GM12891 (cell line): ENCODE measurements at places on chromosomes 1 and 21.
A peak's percentile ranks its signal among the peaks of the same experiment; 100 is the strongest.

GRCh38 chr1:147283011-147283410 lies 40.5 kb downstream of the CHD1L start:
- DNase-seq, result no peak

DNA sequence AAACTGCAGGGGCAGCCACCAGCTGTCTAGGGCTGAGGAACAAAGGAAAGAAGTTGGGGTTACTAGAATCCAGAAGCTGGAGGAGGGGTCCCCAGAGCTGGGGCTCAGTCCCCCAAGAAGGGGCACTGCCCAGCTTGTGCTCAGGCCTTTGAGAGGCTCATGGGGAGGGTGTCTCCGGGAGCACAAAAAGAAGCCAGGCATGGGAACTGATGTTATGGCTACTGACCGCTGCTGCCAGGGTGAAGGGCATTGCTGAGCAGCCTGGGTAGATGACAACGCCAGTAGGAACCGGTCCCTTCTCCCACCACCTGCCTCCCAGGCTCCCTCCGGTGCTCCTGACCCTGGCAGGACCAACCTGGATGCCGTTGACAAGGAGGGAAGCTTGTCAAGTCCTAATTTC lies 762.5 kb upstream of the TPTE start:
- DNase-seq, result no peak

DNA sequence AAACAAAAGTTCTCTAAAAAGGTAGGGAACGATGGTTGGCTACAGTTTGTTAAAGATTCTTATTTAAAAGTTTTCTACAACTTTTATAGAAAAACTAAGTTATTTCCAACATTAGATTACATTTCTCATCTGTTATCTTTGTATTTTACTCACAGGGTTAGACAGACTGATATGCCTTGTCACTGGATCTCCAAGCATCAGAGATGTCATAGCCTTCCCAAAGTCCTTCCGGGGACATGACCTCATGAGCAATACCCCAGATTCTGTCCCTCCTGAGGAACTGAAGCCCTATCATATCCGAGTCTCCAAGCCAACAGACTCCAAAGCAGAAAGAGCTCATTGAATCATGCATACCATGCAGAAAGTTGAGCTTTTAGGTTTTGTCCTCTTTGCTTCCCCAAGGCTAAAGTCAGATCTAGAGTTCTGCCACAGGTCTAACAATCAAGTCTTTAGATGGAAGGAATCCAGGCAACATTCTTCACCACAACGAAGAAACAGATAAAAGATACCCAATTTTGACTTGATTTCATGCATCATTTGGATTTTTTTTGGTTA lies 10.3 kb downstream of the GAS5 start:
- no peak for DNase-seq

- DNase-seq, result no peak
Measured at GRCh38 chr1:115805597-115805996, 35.3 kb downstream of the NHLH2 start.

DNA sequence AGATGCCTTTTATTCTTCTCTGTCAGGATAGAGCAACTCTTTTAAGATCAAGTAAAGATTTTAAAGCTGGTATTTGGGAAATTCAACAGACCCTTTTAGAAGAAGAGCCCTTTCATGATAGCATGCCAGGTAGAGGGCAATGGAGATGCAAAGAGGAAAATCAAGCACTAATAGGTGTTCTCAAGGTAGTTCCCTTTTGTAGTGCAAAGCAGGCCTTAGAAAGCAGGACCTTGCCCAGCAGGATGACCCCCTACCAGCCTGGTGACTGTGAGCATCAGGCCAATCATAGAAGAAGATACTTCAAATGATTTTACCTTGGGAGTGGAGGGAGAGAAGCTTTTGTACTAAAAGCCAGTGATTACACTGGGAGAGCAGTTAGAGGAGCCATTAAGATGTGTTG lies 381.4 kb upstream of the ZRANB2 start:
- no peak for DNase-seq

- no peak for DNase-seq
Measured at GRCh38 chr1:45543581-45544417, 6.8 kb upstream of the AKR1A1 start.

DNA sequence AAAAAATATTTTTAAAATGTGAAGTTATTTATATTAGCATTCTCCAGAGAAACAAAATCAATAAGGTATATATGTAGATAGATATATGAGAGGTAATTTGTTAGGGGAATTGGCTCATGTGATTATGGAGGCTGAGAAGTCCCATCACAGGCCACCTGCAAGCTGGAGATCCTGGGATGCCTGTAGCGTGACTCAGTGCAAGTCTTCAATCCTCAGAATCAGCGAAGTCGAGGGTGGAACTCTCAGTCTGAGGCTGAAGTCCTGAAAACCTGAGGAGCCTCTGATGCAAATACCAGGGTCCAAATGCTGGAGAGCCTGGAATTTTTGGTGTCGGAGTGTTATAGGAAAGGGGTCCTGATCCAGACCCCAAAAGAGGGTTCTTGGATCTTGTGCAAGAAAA lies 658.5 kb downstream of the USP25 start:
- DNase-seq, result no peak

- no peak for DNase-seq
Measured at GRCh38 chr1:42290130-42290529, 44.9 kb downstream of the FOXJ3 start.

- no peak for DNase-seq
Measured at GRCh38 chr1:110636149-110636935, 30.2 kb upstream of the KCNA2 start.

GRCh38 chr21:27519361-27519760 lies 552.5 kb upstream of the ADAMTS5 start:
- DNase-seq, result no peak

DNA sequence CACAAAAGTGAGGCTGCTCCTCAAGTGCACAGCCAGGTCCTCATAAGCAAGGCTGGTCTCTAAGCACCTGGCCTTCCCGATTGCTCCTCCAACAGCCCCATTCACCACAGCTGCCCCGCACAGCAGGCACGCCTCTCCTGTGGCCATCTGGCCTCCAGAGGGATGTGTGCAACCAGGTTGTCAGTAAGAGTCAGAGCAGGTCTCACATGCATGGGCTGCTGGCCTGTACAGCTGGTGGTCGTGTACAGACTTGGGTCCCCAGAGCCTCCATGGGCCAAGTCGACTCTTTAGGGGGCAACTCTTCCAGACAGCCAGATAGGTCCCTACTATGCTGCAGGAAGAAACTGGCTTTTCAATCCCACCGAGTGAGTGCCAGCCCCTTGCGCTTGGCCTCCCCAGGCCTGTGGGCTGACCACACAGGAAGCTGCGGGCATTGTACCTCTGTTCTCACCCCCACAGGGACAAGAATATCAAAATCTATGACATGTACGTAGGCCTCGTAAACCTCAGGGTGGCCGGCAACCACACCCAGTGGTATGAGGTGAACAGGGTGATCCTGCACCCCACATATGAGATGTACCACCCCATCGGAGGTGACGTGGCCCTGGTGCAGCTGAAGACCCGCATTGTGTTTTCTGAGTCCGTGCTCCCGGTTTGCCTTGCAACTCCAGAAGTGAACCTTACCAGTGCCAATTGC lies 1.4 kb downstream of the PRSS38 start:
- DNase-seq, result no peak

GRCh38 chr1:238982736-238983135 lies 403.6 kb upstream of the CHRM3 start:
- no peak for DNase-seq

- no peak for DNase-seq
Measured at GRCh38 chr1:182170891-182171461, 109.5 kb upstream of the ZNF648 start.

- DNase-seq, result no peak
Measured at GRCh38 chr1:5477716-5478115, 514.5 kb downstream of the NPHP4 start.

GRCh38 chr1:152115344-152115743 lies at the start of gene TCHH:
Gene TCHH, minus strand, starts transcription at chr1:152115444. Its CDS starts 1,364 bp downstream, at chr1:152114080.
- no peak for DNase-seq

- DNase-seq, result no peak
Measured at GRCh38 chr1:171081314-171081753, 9.4 kb upstream of the FMO3 start.

DNA sequence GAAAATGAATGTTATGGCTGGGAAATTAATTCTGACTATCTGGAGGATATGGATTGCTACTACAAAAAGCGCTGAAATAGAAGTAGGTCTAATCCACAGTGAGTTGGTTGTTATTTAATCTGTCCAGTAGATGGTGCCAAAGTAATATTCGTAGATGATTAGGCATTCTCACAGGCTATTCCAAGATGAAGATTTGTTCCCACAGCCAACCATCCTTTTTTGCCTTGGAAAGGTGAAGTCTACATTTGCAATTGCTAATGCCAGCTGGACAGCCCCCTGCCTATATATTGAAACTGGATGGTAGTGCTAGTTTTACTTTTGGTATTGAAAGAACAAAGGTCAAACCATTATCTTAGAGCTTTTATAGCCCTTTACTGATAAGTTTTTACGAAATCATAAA lies 43.8 kb downstream of the RBM11 start:
- DNase-seq, result no peak

- no peak for DNase-seq
Measured at GRCh38 chr1:32991819-32992488, 27.3 kb upstream of the RNF19B start.

GRCh38 chr21:43712268-43712942 lies 6.5 kb upstream of the PDXK start:
- DNase-seq, result no peak

GRCh38 chr1:74976491-74976890 lies 157.7 kb upstream of the LHX8 start:
- DNase-seq, result no peak

- peak; percentile 54 for DNase-seq
Measured at GRCh38 chr1:6962996-6963911, 178.0 kb downstream of the CAMTA1 start.

DNA sequence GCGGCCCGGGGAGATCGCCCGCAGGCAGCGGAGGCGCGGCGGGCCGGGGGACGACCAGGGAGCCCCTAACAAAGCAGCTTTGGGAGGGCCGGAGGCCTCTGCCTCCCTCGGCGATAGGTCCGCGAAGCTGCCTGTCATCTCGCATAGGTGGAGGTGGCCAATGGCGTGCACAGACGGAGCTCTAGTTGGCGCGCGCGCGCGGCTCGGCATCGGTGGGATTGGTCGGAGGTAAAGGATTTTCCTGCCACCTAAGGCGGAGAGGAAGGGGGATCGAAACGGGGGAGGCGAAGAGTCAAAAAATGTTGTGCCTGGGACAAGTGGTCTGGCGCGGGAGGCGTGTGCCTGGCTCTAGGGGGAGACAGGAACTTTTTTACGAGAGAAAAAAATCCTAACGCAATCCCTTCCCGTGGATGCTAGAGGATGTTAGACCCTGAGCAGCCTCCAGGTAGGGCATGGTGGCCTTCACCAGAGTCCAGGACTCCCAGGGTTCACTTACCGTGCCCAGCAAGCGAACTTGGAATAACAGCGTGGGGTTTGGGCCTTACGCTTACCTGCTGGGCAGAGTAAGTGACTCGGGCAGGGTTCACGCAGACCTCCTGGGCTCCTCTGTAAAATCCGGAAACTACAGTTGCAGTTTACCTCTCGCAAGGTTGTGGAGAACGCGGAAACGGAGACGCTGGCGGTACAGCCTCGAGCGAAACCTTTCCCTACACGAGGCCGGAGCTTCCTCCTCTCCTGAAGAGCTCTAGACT lies 99.9 kb upstream of the SOD1 start:
- DNase-seq, result peak; percentile 39

- no peak for DNase-seq
Measured at GRCh38 chr21:45518742-45519141, 23.5 kb downstream of the SLC19A1 start.

DNA sequence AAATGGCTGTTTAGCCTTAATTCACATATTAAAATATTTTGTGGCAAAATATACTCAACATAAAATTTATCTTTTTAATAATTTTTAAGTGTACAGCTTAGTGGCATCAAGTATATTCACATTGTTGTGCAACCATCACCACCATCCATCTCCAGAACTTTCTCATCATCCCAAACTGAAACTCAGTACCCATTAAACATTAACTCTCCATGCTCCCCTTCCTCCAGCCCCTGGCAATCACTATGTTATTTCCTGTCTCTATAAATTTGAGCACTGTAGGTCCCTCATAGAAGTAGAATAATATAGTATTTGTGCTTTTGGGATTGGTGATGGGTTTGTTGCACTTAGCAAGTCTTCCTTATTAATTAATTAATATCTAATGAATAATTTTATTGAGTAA lies 29.4 kb downstream of the CCN1 start:
- no peak for DNase-seq

DNA sequence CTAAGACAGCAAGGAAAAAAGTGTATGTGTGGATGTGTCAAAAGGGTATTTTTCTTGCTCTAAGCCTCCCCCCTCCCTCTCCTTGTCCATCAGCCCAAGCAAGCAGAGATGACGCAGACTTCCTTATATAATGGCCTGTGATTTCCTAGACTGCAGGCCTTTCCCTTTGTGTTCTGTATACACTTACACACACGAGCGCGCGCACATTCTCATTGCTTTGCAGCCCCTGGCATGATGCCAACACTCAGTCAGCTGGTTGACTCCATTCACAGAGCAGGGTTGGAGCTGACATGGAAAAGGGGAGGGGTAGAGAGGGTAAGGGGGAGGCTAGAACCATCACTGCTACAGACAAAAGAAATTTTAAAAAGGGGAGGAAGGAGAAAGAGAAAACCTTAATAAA lies 41.8 kb downstream of the GATAD2B start:
- no peak for DNase-seq

GRCh38 chr1:246782120-246782900 lies 58.1 kb downstream of the SCCPDH start:
- no peak for DNase-seq

GRCh38 chr1:156075775-156076204 lies 6.5 kb downstream of the MEX3A start:
- no peak for DNase-seq

DNA sequence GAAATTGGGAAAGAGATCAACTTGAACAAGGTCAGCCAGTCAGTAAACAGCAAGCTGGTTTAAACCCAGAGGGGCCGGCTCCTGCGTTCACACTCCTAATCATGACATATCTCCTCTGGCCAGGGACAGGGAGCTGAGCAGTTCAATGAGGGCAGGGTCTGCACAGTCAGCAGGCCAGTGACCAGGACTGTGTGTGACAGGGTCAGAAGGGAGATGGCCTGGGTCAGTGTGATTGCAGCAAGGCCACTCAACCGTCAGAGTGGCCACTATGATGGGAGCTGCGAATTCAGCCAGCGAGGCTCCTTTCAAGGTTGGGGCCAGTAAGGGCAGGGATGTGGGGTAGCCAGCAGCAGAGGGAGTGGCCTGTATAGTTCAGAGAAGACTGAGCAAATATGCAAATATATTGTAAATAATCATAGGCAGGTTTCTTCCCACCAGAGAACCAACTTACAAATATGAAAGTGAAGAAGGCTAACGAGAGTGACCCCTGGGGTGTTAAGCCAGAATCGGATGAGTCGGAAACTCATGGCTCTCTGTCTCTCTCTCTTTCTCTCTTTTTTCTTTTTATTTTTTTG lies 20.0 kb downstream of the NOL9 start:
- DNase-seq, result no peak
